ENCODE measurements at places on chromosomes 1 and 21.

DNA sequence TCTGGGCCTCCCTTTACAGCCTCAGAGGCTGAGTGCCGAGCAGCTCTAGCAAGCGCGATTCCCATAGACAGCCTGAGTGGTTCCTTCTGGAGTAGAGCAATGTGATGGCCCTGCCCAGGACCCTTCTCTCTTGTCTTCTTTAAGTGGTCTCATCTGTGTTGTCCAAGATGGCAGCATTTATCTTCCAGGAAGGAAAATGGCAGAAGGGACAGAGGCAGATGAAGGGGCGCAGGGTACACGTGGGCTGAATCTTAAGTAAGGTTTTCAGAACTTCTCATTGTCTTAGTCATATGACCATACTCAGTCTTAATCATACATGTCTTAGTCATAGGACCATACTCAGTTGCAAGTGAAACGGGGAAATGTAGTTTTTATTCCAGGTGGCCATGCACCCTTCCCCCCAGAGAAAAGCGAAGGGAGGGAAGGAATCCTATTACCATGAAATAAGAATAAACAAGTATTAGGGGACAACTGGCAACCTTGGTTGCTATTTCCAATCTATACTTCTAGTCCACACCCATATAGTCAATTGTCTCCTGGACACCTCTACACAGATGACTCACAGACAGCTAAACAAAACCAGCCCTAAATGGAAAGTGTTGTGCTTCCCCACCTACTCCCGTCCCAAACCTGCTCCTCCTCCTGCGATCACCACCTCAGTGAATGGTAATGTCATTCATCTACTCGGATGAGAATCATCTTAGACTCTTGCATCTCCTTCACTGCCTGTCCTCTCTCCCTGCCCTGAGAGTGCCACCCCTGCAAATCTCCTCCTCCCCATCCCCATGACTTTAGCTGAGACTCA lies 13.3 kb downstream of the OVAAL start:
- DNase-seq, result no peak

GRCh38 chr1:39136638-39137037 lies 67.9 kb upstream of the MACF1 start:
- DNase-seq, result no peak

DNA sequence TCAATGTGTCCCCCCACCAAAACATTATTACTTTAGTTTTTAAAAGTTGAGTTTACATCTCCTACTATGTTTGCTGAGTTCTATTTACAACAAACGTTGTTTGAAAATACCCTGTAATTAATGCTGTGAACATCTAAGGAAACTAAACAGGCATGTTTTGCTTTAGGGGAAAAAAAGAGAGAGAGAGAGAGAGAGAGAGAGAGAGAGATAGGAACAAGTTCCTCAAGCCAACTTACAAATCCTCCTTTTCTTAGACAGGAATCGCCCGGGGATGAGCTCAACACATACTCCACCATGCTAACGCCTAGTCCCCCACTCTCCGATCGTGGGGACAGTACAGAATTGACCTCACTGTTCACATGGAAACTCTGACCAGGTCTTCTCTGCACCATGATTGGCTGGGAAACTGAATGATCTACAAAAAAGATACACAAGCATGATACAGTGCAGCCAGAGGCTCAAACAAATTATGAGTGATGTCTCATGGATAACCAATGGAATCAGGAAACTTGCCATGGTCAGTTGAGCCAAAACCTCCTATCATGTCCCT lies 59.8 kb downstream of the PUM1 start:
- no peak for DNase-seq

DNA sequence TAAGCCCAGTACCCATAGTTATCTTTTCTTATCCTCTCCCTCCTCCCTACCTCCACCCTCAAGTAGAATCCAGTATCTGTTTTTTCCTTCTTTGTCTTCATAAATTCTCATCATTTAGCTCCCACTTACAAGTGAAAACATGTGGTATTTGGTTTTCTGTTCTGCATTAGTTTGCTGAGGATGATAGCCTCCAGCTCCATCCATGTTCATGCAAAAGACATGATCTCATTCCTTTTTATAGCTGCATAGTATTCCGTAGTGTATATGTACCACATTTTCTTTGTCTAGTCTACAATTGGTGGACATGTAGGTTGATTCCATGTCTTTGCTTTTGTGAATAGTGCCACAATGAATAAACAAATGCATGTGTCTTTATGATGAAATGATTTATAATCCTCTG lies 55.2 kb downstream of the PRKACB start:
- DNase-seq, result no peak

- peak; percentile 87 for DNase-seq
Measured at GRCh38 chr1:16498573-16499413, 15.3 kb downstream of the RNU1-1 start.

GRCh38 chr1:234721476-234722269 lies 111.7 kb upstream of the IRF2BP2 start:
- peak; percentile 66 for DNase-seq

DNA sequence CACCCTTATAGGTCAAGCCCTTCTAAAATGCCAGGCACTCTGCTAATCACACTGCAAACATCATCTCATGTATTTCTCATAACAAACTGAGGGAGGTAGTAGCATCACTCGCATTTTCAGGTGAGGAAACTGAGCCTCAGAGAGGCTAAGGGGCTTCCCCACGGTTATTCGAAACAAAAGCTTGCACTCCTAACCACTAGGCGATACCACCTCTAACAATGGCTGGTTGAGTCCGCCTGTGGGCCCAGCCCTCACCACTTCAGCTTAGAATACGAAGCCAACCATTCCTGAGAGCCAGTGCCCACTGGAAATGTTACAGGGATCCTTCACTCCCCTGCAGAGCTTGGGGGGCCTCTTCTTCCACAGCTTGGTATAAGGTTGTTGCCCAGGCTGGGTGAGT lies 65.3 kb upstream of the TENT5C start:
- DNase-seq, result no peak

DNA sequence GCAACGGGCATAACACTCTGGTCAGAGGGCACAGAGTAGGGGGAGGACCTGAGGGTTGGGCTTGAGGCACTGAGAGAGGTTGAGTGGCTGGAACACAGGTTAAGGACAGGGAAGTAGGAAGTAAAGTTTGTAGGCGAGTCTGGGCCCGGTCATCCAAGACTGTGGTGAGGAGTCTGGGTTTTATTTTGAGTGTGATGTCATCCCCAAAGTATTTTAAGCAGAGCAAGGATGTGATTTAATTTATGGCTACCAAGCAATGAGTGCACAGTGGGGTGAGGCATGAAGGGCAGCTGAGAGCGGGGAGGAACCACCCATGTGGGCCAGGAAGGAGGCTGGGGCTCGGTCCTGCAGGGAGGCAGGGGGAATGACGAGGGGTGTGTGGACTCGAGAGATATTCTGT lies 11.2 kb upstream of the VWA5B1 start:
- no peak for DNase-seq

- peak; percentile 38 for DNase-seq
Measured at GRCh38 chr1:52676249-52676903, 21.8 kb downstream of the COA7 start.

DNA sequence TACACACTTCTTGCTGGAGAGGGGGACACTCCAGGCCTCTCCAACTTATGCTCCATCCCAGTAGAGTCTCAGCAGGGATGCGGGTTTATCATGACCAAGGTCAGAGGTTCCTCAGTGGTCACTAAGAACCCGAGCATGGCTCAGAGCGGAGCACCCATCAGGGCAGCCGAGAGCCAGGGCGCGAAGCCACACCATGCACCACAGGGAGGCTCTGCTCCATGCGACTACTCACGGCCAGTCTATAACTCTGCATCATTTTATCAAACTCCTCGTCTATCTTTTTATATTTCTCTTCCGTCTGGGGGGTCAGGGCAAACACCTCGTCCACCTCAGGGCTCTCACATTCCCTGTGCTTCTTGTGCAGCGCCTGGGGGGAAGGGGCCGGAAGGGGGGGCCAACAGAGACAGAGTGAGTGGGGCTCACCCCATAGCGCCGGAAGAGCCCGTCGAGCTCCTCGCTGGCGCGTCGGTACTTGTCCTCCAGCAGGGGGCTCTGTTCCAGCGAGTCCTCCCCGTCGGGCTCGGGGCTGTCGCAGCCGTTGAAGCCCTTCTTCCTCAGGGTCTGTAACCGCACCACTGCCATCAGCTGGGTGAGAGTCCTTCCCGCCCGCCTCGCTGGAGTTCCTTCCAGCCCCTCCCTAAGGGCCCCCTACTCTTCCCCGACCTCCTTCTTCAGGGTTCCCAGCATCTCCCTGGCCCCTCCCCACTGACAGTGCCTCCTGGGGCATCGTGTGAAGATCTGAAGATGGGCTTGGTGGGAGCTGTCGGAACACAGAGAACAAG lies 20.0 kb downstream of the MEF2D start:
- DNase-seq, result no peak

- no peak for DNase-seq
Measured at GRCh38 chr1:61119085-61119484, 36.7 kb downstream of the NFIA start.

DNA sequence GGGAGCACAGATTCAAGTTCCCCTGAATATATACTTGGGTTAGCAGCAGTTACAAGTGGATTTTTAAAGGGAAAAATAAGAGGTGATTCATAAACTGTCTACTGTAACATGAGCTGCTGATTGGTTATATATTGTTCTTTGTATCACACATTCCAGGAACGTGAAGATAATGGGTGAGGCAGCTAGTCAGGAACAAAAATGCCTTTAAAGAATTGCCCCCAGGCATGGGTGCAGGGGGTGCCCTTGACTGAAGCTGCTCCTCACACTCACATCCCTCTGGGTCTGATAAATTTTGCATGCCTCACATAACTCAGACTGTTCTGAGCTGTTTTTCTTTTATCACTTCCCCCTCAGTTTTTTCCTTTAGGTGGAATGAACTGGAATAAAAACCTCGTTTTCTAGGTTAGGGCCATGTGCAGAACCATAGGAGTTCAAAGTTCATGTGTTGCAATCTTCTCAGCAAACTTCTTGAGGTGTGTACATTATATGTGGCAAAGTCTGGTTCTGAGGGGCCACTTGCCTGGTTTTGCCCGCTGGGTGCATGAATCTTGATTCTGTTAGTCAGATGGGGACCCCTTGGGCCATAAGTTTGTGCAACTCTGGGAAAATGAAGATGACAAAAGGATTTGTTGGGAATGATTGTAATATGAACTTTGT lies 21.1 kb downstream of the TBX19 start:
- DNase-seq, result no peak

DNA sequence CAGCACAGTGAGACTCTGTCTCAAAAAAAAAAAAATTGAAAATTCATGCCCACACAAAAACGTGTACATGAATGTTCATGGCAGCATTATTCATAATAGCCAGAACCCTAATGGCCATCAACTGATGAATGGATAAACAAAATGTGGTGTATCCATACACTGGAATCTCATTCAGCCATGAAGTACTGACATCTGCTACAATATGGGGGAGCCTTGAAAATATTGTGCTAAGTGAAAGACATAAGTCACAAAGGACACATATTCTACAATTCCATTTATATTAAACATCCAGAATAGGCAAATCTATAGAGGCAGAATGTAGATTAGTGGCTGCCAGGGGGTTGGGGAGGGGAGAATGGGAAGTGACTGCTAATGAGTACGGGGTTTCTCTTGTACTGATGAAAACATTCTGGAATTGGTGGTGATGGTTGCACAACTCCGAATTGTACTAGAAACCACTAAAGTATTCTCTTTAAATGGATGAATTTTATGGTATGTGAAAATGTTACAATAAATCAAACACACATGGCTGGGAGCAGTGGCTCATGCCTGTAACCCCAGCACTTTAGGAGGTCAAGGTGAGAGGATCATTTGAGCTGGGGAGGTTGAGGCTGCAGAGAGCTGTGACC lies 33.0 kb upstream of the KCNN3 start:
- DNase-seq, result no peak

- no peak for DNase-seq
Measured at GRCh38 chr1:56754708-56755479, 64.3 kb downstream of the FYB2 start.

- DNase-seq, result no peak
Measured at GRCh38 chr1:232316864-232317263, 313.1 kb downstream of the SIPA1L2 start.

DNA sequence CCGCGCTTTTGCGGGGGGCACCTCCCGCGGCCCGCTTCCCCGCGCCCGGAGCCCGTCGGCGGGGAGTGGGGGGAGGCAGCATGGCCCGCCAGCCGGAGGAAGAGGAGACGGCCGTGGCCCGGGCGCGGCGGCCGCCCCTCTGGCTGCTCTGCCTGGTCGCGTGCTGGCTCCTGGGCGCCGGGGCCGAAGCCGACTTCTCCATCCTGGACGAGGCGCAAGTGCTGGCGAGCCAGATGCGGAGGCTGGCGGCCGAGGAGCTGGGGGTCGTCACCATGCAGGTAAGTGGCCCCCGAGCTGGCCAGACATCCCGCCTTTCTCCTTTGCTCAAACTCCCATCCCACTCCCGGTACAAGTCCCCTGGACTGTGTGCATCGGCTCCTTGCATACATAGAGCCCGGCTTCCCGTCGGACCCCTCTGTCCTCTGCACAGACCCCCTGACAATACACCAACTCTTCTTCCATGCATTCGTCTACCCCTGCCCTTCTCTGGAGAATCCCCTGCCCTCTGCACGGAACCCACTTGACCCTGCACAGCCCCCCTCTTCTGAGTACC lies 812 bp downstream of the CACHD1 start:
- DNase-seq, result no peak

- no peak for DNase-seq
Measured at GRCh38 chr1:206116873-206117150, 376 bp downstream of the AVPR1B start.

DNA sequence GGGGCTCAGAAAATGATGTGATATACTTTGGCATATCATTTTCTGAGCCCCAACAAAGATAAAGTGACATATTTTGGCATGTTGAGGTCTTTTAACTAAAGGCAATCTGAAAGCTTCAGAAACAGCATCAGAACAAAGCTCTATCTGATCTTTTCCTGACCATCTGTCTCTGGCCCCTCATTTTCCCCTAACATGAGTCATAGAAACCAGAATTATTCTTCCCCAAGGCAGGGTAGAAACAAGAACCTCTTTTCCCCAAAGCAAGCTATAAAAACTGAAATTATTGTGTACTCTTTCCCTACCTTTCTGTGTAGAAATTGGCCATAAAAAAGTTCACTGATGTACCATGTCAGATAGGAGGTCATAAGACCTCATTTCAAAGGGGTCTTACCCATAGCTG lies 48.7 kb upstream of the PLA2G4A start:
- DNase-seq, result no peak

DNA sequence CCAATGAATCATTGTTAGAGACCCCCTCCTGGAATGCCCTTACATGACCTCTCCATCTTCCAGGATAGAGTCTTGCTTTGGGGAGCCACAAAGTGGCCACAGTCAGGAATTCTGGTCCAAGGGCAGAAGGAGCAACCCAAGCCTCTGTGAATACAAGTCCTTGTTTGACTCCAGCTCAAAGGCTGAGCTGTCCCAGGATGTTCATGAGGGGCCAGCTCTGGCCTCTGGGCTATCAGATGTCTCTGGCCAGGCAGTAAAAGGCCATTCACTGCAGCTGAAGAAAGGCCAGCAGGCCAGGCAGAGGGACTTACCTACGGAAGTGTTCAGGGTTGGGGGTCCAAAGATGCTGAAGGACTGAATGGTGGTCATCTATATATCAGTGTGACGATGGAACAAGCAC lies 98.3 kb upstream of the IPO9 start:
- peak; percentile 87 for DNase-seq

DNA sequence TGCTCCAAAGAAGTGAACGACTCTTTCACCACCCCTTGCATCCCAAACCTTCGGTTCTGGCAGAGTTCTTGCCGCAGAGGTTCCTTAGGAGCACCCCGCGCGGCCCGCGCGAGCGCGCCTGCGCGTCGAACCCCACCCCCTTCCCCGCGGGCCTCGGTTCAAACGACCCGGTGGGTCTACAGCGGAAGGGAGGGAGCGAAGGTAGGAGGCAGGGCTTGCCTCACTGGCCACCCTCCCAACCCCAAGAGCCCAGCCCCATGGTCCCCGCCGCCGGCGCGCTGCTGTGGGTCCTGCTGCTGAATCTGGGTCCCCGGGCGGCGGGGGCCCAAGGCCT lies at the start of gene C1orf56:
Gene C1orf56 (plus strand): TSS at position 161 of the 334 bp plus-strand sequence. CDS start 97 bp downstream, at position 258.
- peak; percentile 77 for DNase-seq

All from putamen (tissue), 1 donor.